ENCODE measurements at places on chromosomes 16 and 17.

GRCh38 chr17:17386094-17386800 lies 83.1 kb downstream of the NT5M start:
- no peak for DNase-seq

GRCh38 chr17:70136131-70136530 lies 33.2 kb upstream of the KCNJ2 start:
- DNase-seq, result no peak

GRCh38 chr17:76353004-76353598 lies 615 bp downstream of the PRPSAP1 start:
- peak; percentile 50 for DNase-seq

DNA sequence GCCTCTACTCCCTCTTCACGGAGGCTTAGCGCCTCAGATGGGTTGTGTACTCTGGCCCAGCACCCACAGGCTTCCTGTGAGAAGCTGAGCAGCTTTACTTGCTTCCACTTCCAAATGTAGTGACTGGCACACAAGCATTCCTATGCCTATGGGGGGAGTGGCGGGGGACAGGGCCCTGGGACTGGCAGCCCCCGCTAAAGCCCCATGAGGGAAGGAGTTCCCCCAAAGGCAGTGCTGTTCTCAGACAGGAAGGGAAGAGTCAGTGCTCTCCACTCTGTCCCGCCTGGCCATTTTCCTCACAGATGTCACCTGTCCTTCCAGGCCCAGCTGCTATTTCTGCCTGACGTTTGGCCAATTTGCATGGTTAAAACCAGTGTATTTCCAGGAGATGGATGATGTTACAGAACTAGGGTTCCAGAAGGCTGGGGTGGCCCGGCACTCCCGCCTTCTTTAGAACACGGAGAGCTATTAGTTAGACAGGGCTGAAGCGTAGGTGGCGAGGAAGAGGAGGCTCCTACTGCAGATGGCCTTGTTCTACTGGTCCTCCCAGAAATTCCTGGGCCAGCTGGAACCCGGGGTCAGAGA lies 83.9 kb upstream of the FBXO47 start:
- no peak for DNase-seq

DNA sequence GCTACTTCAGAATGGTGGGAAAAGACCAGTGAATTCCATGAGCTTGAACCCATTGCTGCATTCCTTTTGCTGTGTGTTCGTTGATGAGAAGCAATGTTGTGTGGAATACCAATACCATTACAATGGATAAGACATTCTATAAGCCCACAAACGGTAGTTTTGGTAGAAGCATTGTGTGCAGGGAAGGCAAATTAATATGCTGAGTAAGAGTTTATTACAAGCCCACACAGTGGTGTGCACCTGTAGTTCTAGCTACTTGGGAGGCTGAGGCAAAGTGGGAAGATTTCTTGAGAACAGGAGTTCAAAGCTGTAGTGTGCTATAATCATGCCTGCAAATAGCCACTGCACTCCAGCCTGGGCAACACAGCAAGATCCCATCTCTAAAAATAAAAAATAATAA lies 19.9 kb upstream of the TENT4B start:
- no peak for DNase-seq

DNA sequence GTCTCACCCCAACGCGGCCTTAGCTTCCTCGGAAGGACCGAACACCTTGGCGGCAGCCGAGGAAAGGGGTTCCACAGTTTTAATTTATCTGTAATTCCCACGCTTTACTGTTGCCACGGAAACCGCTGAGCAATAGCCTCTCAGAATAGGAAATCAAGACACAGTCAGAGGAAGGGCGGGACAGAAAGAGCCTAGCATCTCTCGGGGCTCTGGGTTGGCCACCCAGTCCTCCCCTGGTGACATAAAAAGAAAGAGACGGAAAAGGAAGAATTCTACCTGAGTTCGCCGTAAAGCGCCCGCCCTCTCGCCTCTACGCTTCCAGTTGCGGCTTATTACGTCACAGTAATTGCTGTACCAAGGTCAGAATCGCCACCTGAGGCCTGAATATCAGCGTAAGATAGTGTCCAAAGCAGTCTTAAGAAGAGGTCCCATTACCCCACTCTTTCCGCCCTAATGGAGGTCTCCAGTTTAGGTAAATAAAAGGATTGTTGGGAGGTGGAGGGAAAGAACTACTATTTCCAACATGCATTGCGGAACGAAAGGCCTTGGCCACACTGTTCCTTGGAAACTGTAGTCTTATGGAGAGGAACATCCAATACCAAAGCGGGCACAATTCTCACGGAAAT lies 761 bp upstream of the NBR1 start:
- peak; percentile 93 for DNase-seq

DNA sequence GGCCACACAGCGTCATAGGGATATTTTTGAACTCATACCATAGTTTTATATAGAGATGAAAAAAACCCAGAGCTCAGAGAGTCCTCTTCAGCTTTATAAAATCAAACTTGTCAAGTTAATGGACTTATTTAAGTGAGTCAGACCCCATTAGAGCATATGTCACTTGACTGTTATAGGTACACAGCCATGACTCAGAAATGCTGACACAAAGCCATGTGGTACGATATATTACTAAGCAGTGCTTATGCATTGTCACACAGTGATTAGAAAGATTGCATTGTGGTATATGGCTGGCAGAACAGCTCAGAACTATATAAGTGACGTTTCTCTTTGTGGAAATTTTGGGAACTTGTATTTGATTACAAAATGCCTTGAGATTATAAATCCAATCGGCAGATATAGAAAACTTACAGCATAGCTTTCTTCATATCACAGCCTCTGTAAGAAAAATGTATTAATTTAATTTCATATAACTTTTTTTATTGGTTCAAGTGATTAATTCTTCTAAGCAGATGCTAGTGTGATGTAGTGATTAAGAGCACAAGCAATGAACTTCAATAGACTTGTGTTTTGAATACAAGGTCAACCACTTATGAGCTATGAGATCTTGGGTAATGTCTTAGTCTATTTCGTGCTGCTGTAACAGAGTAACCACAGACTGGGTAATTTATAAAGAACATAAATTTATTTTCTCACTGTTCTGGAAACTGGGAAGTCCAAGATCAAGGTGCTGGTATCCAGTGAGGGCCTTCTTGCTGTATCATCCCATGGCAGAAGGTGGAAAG lies 25.8 kb upstream of the GINS3 start:
- DNase-seq, result no peak

GRCh38 chr17:1920948-1921351 lies 91.1 kb downstream of the RPA1 start:
- no peak for DNase-seq

GRCh38 chr16:85350973-85351372 lies 238.7 kb upstream of the CIBAR2 start:
- DNase-seq, result peak; percentile 85

DNA sequence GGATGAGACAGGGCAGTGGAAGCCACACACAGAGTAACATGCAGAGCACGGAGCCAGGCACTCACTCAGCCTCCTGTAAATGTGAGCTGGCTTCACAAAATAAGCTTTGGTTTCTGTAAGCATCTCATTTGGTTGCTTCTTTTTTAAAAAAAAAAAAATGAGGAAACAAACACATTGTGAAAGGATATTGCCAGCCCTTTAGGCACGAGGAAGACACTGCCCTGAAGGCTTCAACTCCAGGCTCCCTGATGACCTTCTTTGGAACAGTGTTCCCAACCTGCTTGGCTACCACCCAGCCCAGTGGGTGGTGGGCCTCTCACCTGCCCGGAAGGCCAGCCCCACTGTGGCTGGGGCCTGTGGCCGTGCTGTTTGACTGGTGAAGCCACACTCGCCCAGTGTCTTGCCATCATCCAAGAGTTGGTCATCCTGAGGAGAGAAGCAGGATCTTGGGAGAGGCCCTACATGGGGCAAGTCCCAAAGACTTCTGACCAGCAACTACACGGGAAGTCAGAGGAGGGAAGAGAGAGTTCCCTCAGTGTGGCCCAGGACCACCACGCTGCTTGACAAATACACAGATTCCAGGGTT lies 1.9 kb downstream of the ELOB start:
- no peak for DNase-seq

DNA sequence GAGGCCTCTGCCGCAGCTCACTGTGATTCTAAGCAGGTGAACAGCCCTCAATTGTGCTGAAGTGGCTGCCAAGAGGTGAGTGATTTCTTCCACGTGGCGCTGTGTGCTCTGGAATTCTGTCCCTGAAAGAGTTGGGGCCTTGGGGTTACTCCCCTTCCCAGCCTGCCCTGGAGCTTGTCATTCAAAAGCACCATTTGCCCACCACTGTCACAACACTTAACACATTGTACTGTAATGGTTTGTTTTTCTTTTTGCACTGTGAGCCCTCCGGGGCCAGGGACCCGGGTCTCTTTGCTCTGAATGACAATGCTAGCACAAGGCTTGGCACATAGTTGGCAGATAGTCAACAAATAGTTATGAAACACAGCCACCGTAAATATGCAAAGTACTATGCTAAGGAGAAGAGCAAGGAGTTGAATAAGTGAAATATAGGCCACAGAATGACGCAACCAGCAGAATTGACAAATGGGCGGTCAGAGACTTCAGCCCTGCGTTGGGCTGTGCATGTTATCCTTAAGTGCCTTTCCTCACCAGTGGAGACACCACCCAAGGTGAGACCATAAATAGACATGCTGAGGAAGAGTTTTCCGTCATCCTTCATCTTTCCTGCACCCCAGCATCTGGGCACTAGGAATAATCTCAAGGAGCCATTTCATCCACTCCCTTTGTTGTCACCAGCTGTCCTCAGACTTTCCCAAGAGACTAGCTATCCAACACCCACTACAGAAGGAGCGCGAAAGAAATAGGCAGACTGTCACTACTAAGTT lies 112.0 kb upstream of the DNAH9 start:
- DNase-seq, result no peak

GRCh38 chr16:13322336-13322735 lies 420.9 kb downstream of the SHISA9 start:
- no peak for DNase-seq

GRCh38 chr16:1820096-1820945 lies 6.3 kb downstream of the HAGH start:
- DNase-seq, result peak; percentile 26

GRCh38 chr17:65442250-65442649 lies 119.2 kb downstream of the AXIN2 start:
- no peak for DNase-seq

DNA sequence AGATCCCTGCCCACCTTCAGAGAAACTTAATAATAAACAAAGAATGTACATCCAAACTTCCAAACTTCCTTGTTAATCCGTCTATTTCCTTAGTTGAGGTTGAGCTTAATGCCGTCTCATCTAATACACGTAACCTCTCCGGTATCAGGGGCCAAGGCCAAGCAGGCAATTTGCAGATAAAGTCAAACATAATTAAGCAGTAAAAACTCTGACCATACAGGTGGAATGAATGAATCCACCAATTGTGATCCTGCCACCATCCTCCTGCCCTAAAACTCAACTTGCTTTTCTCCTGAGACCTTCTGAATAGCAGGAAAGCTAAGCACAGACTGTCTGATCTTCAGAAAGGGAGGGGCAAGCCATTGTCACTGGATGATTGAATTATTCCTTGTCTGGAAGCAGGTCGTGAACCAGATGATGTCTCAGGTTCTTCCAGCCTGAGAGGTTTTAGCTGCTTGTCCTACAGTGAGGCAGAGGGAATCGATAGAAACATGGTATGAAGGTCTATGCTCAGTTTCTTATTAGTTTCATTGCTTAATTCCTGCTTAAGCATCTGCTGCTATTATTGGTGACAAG lies 1111.8 kb upstream of the EEF2KMT start:
- no peak for DNase-seq

DNA sequence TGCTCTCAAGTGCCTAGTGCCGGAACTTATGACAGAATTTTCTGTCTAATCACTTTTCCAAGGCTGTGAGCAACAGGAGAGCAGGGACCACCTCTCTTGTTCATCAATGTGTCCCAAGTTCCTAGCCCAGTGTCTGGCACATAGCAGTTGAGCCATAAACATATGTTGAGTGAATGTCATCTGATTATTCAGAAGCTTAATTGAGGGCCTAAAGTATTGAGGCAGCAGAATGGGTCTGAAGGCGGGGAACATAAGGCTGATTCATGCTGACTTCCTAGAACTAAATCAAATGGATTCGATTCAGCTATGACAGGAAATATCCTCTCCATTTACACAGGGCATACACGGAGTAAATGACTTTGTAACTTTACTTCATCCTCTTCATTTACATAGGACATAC lies 438.0 kb upstream of the ZFHX3 start:
- DNase-seq, result no peak

DNA sequence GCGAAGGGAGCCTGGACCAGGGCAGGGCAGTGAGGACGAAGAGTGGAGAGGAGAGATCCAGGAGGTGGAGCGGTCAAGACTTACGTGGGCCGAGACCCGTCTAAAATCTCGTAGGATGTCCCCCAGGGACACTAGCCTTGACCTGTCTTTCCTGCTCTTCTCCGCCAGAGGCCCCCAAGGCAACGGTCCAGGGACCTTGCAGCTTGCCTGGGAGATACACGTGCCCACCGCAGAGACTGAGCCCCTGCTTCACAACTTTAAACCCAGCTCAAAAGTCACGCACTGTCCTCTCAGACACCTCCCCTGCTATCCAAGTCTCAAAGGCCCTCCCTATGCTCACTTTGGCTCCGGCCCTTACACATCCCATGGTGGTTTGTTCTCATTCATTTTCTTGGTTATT lies 9.4 kb downstream of the TIGD7 start:
- no peak for DNase-seq

DNA sequence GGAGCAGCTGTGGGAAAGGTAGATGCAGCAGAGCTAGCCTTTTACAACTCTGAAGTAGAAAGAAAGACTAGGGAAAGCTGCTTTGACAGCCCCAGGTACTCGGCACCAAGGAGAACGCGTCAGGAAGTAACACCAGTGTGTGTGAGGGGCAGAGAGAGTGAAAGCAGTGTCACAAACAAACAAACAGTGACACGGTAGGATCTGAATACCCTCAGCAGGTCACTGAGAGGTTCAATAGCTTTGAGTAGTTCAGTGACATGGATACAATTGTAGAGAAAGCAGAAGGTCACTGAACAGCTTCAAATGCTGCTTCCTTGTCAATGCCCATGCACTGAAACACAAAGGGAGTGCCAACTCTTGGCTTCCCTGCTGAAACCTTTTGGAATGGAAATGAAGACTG lies 150.3 kb upstream of the C17orf78 start:
- no peak for DNase-seq

DNA sequence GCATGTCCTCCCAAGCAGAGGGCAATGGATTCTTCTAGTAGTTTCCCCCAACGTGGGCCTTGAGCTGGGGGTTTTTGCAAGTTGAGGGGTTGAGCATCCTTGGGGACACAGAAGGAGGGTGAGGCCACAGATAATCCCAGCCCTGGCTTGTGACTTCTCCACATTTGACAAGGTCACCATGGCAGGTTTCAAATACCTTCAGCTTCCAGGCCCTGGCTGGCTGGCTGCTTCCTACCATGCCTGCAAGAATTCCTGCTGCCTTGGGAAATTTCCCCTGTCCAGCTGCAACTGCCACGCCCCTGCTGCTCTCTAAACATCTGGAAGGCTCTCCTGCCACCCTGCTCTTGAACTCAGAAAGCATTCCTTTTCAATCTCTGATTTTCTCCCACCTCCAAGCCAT lies 41.3 kb downstream of the HS3ST2 start:
- no peak for DNase-seq

- DNase-seq, result peak; percentile 6
These were observed 18.2 kb upstream of the MAP3K14 start for GRCh38 chr17:45334701-45335677.

Measured in ovary (tissue), 10 donors.